ENCODE measurements at places on chromosomes 4 and X. TPM values are rescaled to one million over a fixed set of nuclear protein-coding genes. Genes with fewer than 3 reads are reported as not detected.

The ADH1C gene
- total RNA-seq, result not detected

The MXRA5 gene
- not detected for total RNA-seq

The TMSB15A gene
- total RNA-seq, result 0.37 TPM

The DIAPH2 gene
- 14.7 TPM for total RNA-seq

The CD40LG gene
- 123 TPM for total RNA-seq

The TCEAL6 gene
- total RNA-seq, result not detected

The ZNF718 gene
- 8.6 TPM for total RNA-seq

The PPEF2 gene
- total RNA-seq, result not detected

The NXF3 gene
- not detected for total RNA-seq

The CHIC1 gene
- 4.2 TPM for total RNA-seq

The SLC4A4 gene
- 0.43 TPM for total RNA-seq

The RASL11B gene
- total RNA-seq, result 0.50 TPM

DNA sequence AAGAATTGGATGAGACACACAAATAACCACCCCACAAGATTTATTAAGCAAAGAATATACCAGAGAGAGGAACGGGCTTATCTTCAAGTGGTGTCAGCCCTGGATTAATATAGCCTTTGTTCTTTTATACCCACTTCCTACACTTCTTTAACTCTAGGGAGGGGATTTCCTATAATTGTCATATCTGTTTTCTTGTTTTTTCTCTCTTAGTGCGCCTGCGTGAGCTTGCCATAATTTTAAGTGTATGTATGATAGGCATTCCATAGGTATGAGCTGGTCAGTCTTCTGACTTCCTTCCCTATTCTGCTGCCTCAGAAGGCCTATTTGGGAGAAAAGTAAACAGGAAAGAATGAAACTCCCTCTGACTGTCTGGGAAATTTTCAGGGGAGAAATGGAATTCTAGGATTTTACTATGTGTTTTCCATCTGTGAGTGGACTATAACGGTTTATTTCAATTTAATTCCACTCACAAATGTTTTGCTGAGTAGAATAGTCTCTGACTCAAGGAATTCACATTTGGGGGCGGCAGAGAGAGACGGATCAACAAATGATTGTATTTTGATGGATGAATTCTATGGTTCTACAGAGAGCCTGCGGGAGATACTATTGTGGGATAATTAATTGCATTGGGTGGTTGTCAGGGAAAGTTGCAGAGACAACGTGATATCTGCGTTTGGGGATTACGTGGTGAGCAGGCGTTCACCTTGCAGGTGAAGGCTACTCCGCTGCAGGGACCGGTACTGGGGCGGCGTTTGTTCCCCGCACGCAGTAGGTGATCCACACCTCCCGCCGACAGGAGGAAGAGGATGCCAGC, 626 bp upstream of the CEP135 start:
- peak; percentile 40 for DNase-seq

DNA sequence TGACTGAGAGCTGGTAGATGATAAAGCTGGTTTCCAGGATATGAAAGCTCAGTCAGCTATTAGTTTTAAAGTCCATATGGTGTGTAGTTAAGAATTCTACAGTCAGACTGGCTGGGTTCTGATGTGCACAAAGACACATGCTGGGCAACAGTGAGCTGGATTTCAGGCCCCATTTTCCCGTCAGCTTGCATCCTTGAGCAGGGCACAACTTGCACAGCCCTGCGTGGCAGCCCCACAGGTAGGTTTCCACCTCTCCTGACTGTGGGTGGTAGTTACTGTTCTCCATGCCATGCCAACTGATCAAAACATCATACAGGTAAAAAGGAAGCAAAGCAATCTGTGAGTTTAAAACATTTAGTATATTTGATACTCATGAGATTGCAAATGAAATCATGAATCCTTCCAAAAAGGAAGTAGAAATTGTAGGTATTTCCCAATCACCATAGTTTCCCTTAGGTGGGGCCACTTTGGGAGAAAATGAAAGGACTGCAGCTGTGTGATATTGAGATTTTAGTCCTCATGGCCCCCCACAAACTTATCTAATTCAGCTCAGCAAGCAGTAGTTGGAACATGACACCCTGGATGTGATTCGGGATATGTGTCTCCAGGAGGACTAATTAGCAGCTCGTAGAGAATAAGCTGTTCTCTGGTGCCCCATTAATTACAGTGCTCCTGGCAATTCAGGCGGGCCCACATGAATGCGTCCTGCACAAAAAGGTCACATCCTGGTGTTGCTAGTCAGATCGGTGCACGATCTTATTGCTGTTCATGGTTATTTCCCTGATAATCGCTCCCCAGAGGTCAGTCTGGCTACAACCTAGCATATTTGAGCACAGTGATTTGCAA, 42.4 kb upstream of the NOCT start:
- DNase-seq, result no peak

GRCh38 chrX:39152106-39152649, 350.9 kb downstream of the MID1IP1 start:
- DNase-seq, result no peak

DNA sequence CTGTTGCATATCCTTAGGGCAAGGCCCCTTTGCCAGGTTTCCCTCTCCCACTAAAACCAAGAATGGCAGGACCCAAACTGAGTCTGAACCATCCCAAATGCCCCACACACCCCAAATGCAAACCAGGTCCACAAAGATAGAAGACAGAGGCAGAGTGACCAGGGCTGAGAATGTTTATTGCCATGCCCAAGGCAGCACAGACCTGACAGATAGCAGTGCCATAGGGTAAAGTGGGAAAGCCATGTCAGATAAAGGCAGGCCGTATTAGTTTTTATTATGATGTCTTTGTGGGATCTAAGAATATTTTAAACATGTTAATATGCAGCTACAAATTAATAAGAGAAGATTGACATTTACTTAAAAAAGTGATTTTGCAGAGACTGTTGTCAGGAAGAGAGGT, 29.6 kb upstream of the MND1 start:
- DNase-seq, result no peak

- no peak for DNase-seq
Observed at GRCh38 chr4:85051526-85051925, 85.0 kb upstream of the WDFY3 start.

- no peak for DNase-seq
Observed at GRCh38 chr4:167129146-167129545, 105.1 kb downstream of the SPOCK3 start.

DNA sequence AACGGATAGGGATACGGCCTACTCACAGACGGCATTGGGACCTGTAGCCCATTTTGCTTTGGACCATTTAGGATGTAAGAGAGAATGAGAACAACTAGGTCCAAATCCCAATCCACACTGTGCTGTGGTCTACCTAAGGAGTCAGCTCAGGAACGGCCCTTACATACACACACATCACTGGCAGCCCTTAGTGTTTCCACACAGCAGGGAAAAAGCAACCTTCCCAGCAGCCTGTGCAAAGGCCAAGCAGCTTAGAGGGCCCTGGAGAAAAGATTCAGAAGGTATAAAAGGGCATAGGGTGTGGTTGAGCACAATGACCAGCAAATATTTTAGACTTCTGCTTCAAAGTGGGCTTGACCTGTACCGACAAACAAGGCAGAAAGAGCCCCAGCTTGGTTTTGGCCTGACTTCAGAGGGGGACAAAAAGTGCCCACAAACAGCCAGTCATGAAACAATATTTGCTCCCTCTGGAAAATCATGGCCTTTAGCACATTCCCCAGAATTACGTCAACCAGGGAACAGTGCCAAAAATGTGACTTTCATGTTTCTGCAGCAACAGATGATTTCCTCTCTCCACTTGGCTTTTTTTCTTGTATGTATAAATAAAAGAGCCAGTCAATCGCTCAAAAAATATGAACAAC, 359.5 kb upstream of the FGF16 start:
- no peak for DNase-seq

- no peak for DNase-seq
Observed at GRCh38 chr4:82282875-82283274, 90.9 kb downstream of the HNRNPD start.

DNA sequence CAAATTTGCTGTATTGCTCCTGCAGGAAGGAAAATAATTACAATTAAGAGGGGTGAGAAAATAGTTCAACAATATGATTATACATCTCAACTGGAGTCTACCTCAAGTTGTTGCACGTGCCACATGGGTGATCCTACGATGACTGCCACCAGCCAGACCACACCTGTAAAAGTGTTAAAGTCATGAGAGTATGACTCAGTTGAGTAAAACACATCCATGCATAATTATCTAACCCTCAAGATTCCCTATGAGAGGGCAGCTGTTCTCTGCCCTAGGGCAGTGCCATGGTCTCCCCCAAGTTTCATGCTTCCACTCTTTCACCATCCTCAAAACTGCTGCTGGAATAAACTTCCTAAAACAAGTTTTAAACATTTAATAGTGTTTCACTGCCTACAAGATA, 44.1 kb downstream of the QRFPR start:
- no peak for DNase-seq

DNA sequence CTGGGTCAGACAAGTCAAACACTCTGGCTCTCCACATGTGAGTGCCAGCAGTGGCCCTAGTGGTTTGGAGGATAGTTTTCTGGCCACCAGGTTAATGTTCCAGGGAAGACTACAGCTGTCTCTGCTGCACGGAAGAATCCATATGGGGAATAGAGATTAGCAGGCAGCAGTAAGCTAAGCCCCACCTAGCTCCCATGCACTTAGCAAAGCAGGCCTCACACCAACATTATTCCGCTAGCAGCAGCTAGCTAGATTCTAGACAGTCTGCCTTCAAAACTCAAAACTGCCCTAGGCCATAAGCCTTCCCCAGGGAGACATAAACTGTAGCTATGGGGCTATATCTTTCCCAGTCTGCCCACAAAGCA, 203.4 kb downstream of the CHIC1 start:
- no peak for DNase-seq

DNA sequence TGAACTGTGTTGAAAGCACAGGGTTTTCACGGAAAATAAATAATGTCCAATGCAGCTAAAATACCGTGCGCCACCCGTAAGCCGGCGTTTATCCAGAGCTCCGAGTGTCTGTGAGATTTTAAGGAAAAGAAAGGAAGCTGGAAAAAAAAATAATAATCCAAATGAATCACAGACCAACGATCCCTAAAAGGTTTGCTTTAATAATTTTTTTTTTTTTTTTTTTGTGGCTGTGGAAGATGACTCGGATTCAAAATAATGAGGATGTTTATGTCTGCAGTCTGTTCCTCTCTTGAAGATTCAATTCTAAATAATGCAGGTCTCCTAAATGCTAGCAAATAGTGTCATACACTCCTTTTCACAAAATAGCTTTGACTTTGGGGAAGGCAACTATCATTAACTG, 84.6 kb upstream of the PPP2R3B start:
- DNase-seq, result no peak

DNA sequence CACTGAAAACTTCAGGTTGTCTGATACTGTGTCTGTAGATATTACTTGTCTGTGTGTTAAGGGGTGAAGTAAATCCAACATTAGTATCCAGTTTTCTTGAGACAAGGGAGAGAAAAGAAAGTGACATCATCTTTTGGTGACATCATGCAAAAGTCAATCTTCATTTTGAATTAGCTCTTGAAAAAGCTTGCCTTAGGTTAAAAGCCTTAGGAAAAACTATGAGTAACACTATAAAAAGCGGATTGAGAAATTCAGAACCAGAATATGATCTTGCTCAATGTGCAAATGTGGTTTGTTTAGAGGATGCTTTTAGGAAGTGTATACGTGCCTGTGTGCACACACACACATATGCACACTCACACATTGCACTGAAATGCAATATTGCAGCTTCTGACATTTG, 345.8 kb upstream of the CASK start:
- DNase-seq, result no peak

DNA sequence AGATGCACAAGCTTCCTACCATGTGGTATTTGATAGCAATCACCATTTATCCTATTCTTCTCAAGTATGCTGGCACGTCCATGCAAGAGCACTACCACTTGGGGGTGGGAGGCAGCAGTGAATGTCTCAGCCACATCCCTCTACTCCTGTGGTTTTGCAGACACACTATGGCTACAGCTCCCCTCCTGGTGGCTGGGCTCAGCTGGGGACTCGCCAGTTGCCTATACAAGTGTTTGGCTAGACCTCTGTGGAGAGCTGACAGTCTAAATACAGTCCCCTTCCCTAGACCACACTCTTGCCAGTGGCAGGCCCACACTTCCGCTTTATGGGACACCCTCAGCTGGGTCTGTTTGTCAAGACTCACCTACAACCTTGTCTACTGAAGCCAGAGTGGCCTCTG, 53.2 kb downstream of the ADGRA3 start:
- DNase-seq, result no peak

DNA sequence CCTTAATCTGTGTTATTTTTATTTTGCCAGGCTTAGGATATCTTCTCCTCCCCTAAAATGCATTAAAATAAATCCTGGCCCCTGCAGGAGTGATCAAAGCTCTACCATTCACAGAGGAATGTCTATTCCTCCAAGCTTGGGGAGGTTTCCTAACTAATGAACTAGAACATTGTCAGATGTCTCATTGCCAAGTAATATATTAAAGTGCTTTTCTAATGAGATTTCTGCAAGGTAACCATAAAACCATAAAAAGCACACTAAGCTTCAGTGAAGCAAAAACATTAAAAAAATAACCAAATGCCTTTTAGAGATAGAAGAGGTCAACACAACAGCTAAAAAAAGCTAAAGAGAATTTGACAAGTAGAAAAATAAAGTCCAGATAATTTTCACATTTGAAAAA, 34.8 kb downstream of the IGFBP7 start:
- no peak for DNase-seq

GRCh38 chrX:130714135-130714534, 188.9 kb downstream of the ENOX2 start:
- no peak for DNase-seq

- no peak for DNase-seq
Observed at GRCh38 chrX:8813036-8813435, 11.9 kb upstream of the FAM9A start.

GRCh38 chr4:38574559-38575333, 89.3 kb upstream of the KLF3 start:
- DNase-seq, result no peak
